B cell (primary cell): ENCODE measurements at places on chromosomes 2 and 18.

- peak; percentile 35 for DNase-seq
Observed at GRCh38 chr18:59357928-59358327, 1.1 kb downstream of the LMAN1 start.

GRCh38 chr18:48667276-48668254 is 128.7 kb downstream of the CTIF start:
- no peak for DNase-seq

DNA sequence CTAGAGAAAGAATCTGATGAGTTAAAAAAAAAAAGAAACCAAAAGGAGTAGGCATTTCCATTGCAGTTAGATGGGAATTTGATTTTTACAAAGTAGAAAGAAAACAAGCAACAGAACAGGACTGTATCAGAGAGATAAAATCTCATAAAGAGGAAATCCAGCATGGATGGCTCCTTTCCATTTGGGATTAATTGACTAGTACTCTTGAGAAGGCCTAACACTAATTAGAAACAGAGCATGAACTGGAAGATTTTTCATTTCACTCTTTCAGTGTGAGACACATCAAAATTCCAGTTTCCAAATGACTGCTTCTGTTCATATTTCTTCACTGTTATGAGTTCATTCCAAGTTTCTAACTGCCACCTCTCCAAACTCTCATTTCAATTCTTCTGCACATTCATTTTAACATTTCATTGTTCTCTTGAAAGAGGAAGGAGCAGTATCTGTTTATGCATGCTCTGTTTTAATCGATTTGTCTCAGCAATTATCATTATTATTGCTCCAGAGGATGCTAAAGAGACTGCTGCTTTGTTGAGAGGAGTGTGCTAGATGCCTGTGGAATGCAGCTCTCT is 108.8 kb upstream of the PIEZO2 start:
- DNase-seq, result no peak

- DNase-seq, result no peak
Observed at GRCh38 chr2:160606341-160606740, 112.7 kb upstream of the RBMS1 start.

- no peak for DNase-seq
Observed at GRCh38 chr18:44766450-44766849, 85.8 kb downstream of the SETBP1 start.

DNA sequence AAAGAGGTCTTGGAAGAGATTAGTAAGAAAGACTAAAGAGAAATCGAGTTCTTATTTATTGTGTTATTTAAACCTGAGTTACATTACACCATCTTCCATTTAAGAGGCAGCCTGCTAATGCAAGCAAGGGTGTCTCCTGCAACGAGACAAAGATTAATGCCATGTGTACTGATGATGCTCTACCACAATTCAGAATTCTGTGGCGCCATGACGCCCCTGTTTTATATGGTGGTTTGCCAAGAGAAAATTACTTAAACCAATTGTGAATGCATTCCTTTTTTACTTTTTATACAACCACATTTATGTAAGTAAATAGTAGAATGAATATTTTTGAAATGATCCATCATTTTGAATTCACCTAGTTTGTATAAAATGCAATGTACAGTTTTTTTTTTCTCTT is 356.1 kb upstream of the ZEB2 start:
- no peak for DNase-seq

- no peak for DNase-seq
Observed at GRCh38 chr2:98560256-98560771, 48.0 kb downstream of the COA5 start.

GRCh38 chr2:68912732-68913131 is 40.0 kb downstream of the GKN2 start:
- no peak for DNase-seq

DNA sequence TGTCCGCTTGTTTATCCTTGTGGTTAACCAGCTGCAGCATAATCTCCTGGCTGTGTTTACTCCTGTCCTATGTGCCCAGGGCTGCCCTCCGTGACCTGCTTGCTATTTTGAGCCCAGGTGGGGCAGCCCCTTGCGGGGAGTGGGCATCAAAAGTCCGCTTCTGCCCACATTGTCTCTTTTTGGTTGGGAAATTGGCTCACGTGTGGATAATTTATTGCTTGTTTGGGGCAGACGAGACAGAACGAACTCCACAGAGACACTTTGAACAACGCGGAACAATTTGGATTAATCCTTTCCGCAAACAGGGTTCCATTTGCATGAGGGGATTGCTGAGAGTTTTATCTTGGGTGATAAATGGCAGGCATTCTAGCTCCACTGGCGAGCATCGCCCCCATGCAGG is 8.1 kb upstream of the CXCR4 start:
- peak; percentile 55 for DNase-seq

GRCh38 chr2:133407341-133407740 is 160.9 kb downstream of the NCKAP5 start:
- DNase-seq, result no peak

DNA sequence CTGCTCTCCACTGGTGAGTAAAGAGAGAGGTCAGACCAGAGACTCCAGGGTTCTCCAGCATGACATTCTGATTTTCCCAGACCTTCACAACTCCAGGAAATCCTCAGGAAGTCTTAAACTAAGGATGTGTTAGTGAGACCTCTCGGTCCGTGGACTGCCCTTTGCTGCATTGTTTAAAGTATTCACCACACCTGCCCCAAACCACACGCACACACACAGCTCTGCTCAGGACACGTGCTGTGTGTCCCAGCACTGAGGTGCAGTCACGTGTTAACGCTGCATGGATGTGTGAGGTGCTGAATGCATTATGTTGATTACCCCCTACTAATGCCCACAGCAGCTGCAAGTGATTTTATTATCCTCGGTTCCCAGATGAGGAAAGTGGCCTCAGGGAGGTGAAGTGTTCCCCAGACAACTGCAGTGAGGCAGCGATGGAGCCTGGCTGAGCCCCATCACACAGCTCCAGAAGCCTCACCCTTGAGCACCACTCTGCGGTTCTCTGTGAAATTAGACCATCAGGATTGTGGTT is 68.4 kb downstream of the TRAPPC12 start:
- no peak for DNase-seq

- DNase-seq, result no peak
Observed at GRCh38 chr2:160096409-160096808, 34.0 kb upstream of the PLA2R1 start.

DNA sequence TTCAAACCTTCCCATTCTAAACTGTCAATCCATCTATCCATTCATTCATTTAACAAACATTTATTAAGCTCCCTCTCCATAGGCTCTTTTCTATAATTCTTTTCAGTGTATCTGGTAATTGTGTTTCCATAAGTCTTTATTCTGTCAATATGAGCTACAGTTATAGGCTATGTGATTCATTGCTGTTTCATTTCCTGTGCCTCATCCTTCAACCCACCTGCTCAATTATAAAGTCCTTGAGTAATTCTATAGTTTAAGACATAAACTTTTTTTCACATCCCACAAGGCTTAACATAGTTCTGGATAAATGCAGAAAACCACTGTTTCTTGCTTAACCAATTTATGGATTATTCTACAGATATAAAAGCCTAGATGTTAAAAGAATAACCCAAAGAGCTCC is 84.2 kb upstream of the PIK3C3 start:
- DNase-seq, result no peak

DNA sequence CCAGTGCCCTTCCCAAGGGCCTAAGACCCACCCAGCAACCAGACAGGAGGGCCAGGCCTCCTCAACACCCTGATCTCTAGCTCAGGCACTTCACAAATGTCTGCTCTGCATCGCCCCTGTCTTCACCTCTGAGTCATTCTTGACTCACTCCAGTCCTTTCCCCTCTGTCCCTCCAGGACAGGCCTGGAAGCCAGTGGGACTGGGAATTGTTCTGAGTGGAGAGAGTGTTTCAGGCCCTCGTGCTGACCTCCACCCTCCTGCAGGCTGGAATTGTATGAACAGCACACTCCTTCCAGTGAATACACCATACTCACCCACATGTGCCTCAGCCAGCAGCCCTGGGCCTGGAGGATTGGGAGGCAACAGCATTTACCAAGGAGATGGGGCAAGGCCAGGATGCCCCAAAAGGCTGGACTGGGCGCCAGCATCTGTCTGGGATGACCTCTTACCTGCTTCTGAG is 304.2 kb downstream of the CYP26B1 start:
- DNase-seq, result no peak

GRCh38 chr2:133484784-133485183 is 83.5 kb downstream of the NCKAP5 start:
- no peak for DNase-seq

DNA sequence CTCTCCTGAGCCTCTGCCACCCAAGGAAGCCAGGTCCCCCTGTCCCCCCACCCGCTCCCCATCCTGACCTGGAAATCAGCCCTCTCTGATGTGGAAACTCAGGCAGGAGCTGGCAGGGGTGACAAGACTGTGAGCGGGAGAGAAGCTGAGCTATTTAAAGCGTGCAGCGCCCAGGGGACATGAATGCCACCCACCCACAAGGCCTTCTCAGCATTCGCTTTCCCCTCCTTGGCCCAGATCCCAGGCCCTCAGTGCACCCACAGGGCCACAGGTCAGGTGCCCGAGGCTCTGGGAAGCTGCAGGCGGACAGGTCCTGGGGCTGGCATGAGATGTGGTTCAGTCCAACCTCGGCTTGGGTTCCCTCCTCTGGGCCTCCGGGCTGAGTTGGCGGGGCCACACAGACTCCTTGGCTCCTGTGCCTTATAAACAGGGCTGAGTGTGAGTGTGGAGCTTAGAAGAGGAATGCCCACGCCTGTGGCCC is 168.3 kb downstream of the SMAD7 start:
- DNase-seq, result no peak

GRCh38 chr2:168583064-168583709 is 127.1 kb downstream of the CERS6 start:
- DNase-seq, result no peak

DNA sequence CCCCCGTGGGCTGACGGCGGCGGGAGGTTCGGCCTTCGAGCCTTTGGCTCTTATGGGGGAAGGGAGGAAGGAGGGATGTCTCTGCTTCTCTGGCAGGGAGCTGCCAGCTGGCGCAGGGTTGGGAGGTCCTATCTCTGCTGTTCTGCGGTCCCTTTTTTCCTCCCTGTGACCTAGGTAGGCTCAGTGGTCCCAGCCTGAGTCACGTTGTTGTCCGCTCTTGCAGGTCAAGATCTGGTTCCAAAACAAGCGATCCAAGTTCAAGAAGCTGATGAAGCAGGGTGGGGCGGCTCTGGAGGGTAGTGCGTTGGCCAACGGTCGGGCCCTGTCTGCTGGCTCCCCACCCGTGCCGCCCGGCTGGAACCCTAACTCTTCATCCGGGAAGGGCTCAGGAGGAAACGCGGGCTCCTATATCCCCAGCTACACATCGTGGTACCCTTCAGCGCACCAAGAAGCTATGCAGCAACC is 2.5 kb downstream of the DLX1 start:
- peak; percentile 52 for DNase-seq

- DNase-seq, result no peak
Observed at GRCh38 chr18:56233595-56233994, 404.8 kb downstream of the TXNL1 start.

DNA sequence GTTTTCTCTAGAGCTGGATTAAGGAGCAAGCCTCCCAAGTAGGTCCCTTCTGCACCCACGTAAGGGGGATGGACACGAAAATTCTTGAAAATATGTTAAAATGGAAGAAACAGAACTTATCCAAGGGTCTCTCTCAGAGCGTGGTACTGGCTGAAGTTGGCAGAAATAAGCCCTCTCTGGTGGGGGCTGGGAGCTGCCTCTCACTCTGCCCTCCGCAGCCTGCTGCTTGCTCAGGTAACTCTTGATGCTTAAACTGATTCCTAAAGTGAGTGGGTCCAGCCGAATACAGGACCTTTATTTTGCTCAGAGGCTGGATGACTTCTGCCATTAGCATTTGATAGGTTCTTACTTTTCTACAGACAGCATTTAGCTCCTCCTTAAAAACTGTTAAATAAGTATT is 78.1 kb downstream of the SPHKAP start:
- no peak for DNase-seq

GRCh38 chr18:13363359-13363758 is 144.8 kb downstream of the LDLRAD4 start:
- no peak for DNase-seq

GRCh38 chr2:9033385-9034168 is 30.1 kb upstream of the MBOAT2 start:
- no peak for DNase-seq

DNA sequence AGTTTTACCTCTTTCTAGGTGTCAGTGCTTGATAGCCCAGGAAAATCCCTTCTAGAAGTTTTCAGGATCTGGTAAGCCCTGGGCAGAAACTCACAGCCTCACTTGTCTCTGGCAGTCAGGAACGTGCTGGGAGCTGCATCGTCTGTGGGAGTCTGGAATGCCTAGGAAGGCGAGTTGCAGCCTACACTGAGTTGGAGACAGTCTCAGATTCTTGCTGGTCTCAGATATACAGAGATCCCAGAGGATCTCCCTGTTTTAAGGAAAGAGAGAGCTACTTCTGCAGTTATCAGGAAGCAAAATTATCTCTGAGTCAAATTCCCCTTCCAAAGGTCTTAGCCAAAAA is 104.4 kb upstream of the CDC42EP3 start:
- no peak for DNase-seq

GRCh38 chr2:240895656-240896388 is at the start of gene MAB21L4:
Gene MAB21L4, minus strand, starts transcription at chr2:240896156. Its CDS starts 159 bp downstream, at chr2:240895997.
- no peak for DNase-seq

GRCh38 chr2:11072550-11072949 is 82.7 kb upstream of the SLC66A3 start:
- no peak for DNase-seq

- no peak for DNase-seq
Observed at GRCh38 chr2:48380208-48380607, 149.7 kb upstream of the STON1 start.

GRCh38 chr2:234374736-234375135 is 122.1 kb downstream of the ARL4C start:
- no peak for DNase-seq

GRCh38 chr2:211875488-211875887 is 663.1 kb downstream of the ERBB4 start:
- no peak for DNase-seq

GRCh38 chr2:10048501-10049171 is 5.3 kb downstream of the KLF11 start:
- peak; percentile 76 for DNase-seq

DNA sequence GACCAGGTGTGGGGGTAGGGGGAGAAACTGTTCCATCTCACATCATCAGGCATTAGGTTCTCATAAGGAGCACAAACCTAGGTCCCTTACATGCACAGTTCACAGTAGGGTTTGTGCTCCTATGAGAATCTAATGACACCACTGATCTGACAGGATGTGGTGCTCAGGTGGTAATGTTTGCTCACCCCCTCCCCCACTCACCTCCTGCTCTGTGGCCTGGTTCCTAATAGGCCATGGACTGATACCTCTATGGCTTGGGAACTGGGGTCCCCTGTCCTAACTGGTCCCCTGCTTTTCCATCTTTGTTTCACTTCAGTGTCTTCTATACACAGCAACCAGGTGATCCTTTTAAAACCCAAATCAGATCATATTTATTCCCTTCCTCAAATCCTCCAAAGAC is 267.8 kb downstream of the TNS1 start:
- no peak for DNase-seq

DNA sequence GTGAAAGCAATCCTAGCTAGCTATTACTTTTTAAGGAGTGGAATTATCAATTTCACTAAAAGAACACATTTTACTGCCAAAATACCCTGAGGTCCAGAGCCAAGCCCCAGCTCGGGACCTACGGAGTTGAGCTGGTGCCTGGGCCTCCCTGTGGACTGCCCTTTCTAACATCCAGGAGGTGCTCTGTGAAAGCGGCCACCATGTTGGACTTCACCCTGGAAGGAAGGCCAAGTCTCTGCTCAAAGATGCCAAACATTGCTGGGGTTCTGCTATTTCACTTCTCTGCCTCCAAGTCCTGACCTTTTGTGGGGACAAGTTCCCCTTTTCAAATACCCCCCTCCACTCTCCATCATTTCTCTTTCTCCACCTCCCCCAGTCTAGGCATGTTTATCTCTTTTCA is 498.7 kb upstream of the RAB6C start:
- peak; percentile 8 for DNase-seq

GRCh38 chr18:36893227-36893626 is 64.3 kb downstream of the KIAA1328 start:
- no peak for DNase-seq
